Activated CD8-positive, alpha-beta memory T cell treated with anti-CD3 and anti-CD28 coated beads for 4 hours (primary cell): ENCODE measurements at places on chromosomes 7 and 10.

DNA sequence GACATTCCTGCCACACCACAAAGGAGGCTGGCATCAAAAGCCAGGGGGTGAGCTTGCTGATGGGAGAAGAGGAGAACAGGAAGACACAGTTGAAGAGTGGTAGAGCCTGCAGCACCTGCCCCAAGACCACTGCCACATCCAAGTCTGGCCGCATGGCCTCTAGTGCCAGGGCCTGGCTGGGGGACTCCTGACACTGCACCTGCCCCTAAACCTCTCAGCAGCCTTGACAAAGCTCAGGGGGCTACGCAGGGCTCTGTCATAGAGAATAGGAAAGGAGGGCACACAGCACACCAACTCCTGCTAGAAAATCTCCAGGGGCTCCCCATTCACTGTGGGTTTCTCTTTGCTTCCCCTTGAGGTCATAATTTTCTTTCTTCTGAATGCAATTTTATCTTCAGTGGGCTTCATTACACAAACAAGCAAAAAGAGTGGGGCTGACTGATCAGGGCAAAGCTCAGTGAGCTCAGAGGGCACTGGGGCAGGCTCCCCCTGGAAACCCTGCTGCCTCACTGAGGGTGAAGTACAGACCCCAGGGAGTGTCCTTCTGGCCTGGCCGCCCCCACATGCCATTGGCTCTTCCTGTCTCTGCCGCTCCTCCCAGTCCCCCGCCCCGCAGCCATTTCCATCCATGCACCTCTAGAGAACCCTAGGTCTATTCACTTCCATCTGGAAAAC lies 37.2 kb downstream of the VOPP1 start:
- DNase-seq, result no peak

- DNase-seq, result no peak
Observed at GRCh38 chr10:61960396-61961120, 59.1 kb downstream of the ARID5B start.

DNA sequence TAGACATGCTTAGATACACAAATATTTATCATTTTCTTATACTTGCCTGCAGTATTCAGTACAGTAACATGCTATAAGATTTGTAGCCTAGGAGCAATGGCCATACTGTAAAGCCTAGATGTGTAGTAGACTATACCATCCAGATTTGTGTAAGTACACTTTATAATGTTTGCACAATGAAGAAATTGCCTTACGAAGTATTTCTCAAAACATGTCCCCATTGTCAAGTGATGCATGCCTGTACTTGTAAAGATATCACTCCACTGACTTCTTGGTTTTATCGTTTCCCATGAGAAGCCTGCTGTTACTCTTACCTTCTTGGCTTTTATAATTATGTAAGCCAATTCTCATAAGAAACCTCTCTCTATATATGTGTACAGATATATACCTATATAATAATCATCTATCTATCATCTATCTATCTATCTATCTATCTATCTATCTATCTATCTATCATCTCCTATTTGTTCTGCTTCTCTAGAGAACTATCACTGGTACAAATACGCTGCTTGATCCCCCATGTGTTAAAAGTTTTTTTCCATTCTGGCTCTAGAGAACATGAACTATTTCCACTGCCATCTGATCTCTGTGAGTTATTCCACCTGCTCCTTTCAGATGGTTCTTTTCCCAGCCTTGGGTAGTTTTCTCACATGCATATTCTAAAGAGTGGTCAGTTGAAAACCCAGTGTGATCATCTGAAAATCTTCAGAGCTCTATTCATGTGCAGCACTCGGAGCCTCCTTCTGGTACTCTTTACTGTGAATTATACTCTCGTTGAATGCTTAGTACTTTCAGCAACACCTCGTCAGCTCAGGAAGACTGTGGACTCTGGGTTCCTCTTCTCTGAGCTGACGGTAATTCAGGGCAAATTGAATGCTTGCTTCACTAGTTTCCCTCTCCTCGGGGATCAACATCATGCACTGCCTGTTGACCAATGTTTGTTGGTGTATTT lies 14.5 kb upstream of the VCL start:
- no peak for DNase-seq

DNA sequence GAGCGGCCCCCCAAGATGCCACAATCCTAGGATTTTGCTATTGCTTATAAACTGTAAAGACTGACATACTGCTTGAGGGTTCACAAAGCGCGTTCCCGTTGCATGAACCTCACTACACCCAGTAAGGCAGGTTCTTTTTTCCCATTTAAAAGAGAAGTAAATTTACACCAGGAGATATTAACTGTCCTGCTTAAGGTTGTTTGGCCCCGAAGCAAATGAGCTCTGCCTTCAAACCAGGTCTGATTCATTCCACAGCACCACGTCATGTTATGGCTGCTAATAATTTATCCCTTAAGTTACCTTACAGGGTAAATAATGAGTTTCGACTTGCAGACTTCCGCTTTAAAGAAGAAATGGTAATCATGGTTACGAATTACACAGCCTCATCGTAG lies 559 bp upstream of the FKBP14 start:
- no peak for DNase-seq

- DNase-seq, result no peak
Observed at GRCh38 chr7:129134356-129134987, 10.0 kb upstream of the TSPAN33 start.

- DNase-seq, result no peak
Observed at GRCh38 chr7:34015651-34016050, 110.3 kb downstream of the BMPER start.

- no peak for DNase-seq
Observed at GRCh38 chr7:1665549-1666316, 4.3 kb upstream of the ELFN1 start.

DNA sequence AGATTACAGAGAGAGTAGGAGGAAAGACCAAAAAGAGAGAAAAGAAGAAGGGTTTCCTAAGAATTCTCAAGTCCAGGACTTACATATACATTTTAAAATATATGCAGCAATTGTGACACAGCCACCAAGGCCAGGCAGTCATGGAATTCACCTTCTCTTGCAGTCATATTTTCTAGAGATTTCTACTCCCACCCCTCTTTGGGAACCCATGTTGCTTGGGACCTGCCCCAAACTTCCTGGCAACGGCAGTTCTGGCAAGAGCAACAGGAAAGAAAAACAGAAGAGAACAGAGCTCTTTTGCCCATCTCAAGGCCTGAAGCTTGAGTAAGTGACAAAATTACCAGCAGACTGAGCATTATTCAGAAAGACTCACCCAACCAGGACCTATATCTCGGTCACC lies 128.3 kb upstream of the ASAH2 start:
- no peak for DNase-seq

DNA sequence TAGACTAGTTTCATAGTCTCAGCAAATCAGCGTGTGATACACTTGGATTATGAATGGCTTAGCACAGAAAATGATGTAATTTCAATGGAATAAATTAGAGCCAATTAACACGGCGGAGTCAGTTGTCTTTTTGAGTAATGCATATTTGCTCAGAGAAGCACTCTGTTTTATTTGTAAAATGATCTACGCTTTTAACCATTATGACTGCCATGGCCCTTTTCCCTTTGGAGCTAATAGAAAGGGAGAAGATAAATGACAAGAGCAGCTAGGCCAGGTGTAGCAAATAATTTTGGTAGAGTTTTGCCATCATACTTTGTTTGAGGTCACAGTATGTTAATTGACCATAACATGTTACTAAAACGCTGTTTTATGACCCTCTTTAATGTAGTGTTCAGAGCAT lies 86.8 kb downstream of the GPR158 start:
- DNase-seq, result no peak

- no peak for DNase-seq
Observed at GRCh38 chr10:1734288-1734687, 3.0 kb downstream of the ADARB2 start.

DNA sequence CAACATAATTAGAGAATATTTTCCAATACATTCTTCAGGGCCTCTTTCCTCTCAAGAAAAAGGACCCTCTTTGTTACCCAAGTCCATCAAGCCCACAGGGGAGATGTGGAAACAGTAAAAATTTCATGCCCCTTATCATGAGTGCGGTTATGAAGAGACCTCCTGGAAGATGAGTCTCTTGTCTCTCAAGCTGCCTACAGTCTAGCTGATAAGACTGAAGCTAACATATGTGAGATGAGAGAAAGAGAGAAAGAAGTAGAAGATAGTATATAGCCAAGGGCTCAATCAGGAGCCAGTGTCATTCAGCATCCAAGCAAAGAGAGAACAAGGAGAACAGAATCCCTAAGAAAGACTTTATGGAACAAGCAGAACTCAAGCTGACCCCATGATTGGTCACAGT lies 75.9 kb upstream of the CABCOCO1 start:
- no peak for DNase-seq

DNA sequence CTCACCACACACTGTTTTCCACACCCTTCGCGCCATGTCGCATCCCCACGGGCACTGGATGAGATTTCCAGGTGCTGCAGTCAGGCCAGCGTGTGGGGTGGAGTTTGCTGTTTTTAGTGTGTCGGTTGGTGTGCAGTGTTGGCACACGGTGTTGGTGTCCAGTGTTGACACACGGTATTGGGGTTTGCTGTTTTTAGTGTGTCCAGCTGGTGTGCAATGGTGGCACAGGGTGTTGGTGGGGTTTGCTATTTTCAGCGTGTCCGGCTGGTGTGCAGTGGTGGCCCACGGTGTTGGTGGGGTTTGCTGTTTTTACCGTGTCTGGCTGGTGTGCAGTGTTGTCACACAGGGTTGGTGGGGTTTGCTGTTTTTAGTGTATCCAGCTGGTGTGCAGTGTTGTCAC lies 20.1 kb upstream of the PRKAR1B start:
- no peak for DNase-seq

DNA sequence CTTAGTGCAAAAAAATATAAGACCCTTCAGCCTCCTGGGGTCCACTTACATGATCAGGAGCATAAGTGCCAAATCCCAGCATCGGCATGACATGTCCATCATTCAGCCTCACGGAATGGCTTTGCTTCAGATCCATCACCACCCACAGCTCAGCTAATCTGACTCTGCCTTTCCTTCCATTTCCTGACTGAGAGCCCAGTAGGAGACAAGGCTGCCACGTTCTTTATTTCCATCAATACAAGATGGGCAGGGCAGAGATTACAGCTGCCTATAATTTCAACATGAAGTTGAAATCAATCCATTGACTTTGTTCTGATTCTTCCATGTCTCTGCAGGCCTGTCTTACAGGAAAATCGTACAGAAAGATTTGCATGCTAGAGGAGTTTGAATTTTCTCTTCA lies 76.4 kb upstream of the UCN3 start:
- no peak for DNase-seq

GRCh38 chr7:70044064-70044463 lies 445.8 kb downstream of the AUTS2 start:
- no peak for DNase-seq

DNA sequence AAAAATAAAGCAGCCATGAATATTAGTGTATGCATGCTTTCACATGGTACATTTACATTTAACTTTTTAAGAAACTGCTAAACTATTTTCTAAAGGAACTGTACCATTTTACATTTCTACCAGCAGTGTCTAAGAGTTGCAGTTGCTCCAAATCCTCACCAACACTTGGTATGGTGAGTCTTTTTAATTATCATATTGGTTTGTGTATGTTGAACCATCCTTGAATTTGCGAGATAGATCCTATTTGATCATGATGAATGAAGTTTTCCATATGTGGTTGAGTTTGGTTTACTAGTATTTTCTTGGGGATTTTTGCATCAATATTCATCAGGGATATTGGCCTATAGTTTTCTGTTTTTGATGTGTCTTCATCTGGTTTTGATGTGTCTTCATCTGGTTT lies 1057.2 kb downstream of the LRMDA start:
- DNase-seq, result no peak

GRCh38 chr10:5163487-5163886 lies 21.5 kb downstream of the AKR1C8 start:
- DNase-seq, result no peak

GRCh38 chr7:94584113-94584512 lies 71.8 kb downstream of the SGCE start:
- DNase-seq, result no peak

- DNase-seq, result no peak
Observed at GRCh38 chr7:138021889-138022288, 20.0 kb upstream of the CREB3L2 start.

DNA sequence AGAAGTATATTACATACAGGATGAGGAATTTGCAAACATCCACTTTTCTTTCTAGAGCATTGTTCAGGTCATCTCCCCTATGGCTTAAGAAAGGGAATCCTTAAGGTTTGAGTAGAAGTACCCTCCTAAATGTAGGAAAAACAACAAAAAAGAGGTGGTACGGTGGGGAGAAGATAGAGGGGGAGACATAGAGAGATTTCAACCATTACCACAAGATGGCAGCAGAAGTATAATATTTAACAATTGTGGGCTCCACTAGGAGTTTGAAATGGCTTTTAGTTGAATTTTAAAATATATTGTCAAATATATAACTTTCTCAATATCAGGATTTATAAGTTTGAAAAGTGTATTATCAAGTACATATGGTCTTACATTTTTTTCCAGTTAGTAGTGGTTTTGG lies 72.7 kb upstream of the PRKG1 start:
- no peak for DNase-seq

DNA sequence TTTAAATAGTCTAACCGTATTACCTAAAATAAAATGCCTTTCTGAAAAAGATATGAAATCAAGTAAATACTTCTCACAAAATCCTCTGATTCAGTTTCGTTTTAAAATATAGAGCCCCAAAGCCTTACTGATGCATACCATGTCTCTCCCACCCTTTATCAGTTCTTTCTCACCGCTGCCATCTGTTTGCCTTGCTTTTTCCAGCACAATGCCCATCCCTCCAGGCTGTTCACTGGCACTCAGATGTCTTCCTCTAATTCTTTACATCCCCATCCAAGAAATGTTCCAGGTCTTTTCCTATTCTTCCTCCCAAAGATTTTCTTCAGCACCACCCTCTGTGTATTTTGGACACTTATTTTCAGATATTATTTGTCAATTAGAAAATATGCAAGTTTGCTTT lies 116.5 kb upstream of the LRRN3 start:
- DNase-seq, result no peak

- DNase-seq, result no peak
Observed at GRCh38 chr7:111074071-111074747, 16.7 kb upstream of the LRRN3 start.

GRCh38 chr7:110061387-110061786 lies 1029.5 kb upstream of the LRRN3 start:
- DNase-seq, result no peak

DNA sequence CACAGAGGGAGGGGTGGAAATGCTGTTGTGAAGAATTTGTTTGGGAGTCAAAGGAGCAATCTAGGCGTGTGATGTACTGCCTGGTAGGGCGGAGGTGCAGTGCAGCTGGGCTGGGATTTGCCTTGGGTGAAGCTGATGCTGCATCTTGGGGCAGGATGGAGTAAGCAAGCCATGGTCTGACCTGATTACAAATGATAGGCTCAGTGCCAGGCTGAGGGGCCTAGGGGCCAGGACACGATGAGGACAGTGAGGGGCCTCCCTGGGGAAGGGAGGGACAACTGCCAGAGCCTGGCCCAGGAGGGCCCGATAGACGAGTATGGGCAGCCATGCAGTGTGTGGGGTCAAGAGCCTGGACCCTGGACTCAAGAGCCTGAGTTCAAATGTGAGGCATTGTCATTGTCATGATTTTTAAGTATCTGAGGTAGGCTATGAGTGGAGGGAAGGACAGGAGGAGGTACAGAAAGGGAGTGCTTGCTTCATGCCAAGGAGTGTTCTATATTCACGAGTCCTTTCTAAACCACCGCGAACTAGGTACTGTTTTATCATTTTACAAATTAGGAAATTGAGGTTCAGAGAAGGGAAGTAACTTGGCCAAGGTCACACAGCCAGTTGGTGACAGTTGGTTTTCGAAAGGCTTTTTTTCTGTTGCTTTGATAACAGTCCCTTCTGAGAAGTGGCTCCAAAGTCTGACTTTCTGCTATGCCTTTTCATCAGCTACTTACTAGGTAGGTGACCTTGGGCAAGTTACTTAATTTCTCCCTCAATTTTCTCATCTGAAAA lies 29.7 kb downstream of the HIF1AN start:
- DNase-seq, result no peak
